ENCODE measurements at places on chromosomes 3 and 15. TPM values are rescaled to one million over a fixed set of nuclear protein-coding genes. Genes with fewer than 3 reads are reported as not detected.

Gene NOX5
- total RNA-seq, result not detected

Gene ZBTB47
- 0.80 TPM for total RNA-seq

Gene WDR93
- total RNA-seq, result not detected

Gene REC114
- total RNA-seq, result not detected

Gene SH2D7
- not detected for total RNA-seq

Gene RBP2
- not detected for total RNA-seq

Gene CLDND1
- 168 TPM for total RNA-seq

Gene ZDHHC19
- total RNA-seq, result not detected

Gene GABRA5
- not detected for total RNA-seq

Gene LMAN1L
- 0.56 TPM for total RNA-seq

Gene C2CD4B
- total RNA-seq, result 0.16 TPM

Gene LRRC2
- total RNA-seq, result 0.91 TPM

Gene RGMA
- total RNA-seq, result not detected

Gene SAMD7
- not detected for total RNA-seq

Gene ATP2B2
- total RNA-seq, result not detected

Gene SRGAP3
- total RNA-seq, result 3.2 TPM

Gene ACOX2
- not detected for total RNA-seq

Gene GMNC
- total RNA-seq, result not detected
